Peyer's patch (tissue), 4 donors: ENCODE measurements at places on chromosomes 7 and 10.

DNA sequence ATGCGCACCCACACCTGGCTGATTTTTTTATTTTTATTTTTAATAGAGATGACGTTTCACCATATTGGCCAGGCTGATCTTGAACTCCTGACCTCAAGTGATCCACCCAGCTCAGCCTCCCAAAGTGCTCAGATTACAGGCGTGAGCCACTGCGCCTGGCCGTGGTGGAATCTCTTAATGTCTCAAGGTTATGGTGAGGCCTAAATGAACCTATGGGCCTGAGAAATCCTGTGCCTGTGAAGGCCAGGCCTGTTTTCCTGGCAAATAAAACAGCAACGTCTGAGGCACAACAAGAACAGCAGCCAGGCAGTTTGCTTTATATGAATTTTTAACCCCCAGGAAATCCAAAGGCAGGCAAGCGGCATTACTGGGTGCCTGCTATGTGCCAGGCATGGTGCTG is 297.5 kb upstream of the ZMIZ1 start:
- DNase-seq = no peak

DNA sequence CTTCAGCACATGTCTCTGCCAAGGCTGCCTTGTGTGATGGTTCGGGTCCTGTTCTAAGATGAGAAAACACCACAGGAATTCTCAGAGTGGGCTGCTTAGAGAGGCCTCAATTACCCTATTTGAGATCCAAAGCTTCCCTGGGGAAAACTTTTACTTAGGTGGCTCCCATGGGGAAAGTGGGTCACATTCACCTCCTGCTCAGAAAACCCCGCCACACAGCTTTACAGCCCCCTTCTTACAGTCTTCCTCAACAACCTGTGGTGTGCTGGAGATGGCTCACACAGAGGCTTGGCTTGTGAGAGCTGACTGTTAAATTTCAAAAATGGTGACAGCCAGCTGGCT is 36.6 kb upstream of the KCNIP2 start:
- DNase-seq = no peak

DNA sequence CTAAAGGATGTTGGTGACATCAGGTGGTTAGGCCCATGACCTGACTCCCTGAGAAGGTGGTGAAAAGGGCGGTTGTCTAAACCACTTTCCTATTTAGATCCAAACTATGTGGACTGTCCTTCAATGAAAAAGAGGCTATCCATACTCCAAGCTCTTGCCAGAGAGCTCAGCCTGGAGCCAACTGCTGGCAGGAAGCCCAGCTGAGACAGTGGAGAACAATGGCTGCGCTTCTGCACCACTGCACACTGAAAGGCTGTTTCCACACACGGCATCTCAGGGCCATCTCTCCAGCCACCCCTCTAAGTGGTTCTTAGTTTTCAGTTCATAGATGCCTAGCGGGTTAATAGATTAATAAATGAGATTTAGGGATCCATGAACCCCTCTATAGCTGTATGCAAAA is 488.8 kb upstream of the ZMIZ1 start:
- no peak for DNase-seq

DNA sequence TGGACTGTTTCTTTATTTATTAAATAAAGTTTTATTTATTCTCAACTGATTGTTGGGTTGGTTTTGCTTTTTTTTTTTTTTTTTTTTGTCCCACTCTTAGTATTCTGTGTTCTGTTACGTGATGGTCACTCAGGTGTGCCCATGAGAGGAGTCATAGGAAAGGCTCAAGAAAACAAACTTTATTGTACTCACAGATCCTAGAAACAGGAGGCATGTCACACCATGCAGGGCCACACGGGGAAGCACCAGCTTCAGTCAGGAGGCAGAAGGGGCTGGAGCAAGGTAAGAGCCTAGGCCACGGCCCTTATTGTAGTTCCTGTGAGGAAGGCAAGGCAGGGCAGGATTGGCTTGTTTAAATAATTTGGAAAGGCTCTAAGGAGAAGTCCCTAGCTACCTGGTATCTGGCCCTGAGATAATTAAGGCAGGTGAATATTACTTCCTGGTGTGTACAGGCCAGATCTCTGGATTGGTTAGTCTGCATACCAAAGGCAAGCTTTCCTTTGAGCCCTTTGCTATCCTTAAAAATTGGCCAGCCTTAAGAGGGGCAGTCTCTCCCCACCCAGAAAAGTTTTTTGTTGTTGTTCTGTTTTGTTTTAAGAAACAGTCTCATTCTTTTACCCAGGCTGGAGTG is 8.3 kb downstream of the ATOH7 start:
- DNase-seq = no peak

GRCh38 chr7:30733691-30734090 is 18.2 kb upstream of the INMT start:
- DNase-seq = no peak

DNA sequence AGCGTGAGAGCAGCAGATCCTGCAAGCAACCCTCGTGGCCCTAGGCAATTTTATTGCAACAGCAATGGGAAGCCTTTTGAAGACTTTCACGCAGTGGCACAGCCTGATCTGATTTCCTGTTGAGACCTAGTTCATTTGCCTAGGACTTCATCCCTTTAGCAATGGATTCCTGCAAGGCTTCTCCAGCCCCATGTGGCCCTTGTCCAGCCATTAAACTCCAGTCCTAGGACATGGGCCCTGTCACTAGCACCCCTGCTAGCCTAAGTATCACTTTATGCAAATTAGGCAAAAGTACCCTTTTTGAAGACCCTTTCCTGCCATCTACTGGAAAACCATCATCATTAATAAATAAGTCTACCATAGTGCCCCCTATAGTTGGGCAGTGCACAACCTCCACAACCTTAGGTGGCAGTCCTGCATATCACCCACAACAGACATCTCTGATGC is 379.4 kb downstream of the GALNT17 start:
- DNase-seq = no peak

DNA sequence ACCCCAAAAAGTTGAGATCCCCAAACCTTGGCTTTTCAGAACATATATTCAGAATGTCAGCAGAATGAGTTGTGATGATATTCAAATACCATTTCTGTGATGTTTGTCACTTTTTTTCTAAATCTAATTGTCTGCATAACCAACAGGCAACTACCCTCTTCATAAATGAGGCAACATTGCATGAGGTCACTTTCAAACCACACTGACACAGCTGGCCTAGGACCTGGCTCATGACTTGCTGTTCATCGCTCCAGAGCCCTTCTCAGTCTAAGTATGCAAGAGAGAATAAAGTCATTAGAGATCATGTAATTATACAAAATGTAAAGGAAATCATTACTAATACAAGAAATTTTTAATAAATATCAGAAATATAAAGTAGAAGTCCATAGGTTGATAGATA is 681.9 kb downstream of the GRM8 start:
- no peak for DNase-seq

DNA sequence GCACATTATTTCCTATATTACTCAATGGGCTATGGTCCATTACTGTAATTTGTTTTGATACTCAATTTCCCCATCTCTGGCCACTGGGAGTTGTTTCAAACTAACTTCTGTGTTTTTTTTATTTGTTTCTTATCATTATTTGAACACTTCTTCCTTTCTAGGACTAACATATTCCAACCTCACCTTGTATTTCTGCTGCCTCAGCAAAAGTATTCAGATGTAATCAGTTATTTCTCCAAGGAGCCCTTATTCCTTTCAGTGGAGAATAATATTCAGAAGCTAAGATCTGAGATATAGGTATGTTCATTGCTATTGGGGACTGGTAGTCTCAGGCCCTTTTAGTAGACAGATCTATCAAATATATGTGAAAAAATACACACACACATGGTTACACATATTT is 36.9 kb downstream of the TMEM168 start:
- DNase-seq = no peak

- no peak for DNase-seq
Observed at GRCh38 chr10:112631501-112632400, 184.7 kb downstream of the VTI1A start.

DNA sequence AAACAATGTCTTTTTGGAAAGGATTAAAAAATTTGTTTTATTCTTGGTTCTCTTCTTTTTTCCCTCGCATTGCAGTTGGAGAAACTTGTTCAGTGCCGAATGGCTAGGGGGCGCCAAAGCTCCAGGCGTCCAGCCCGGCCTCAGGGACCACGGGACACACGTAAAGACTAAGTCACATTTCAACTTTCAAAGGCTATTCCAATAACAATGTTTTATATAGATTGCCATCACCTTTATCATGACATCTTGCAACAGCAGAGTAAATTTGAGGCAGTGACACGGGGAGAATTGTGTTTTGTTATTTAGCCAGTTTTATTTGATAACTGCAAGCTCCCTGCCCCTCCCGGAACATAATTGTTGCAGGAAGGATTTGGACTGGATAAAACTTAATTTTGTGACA is 2.2 kb upstream of the IGFBP3 start:
- DNase-seq = peak; percentile 82

- no peak for DNase-seq
Observed at GRCh38 chr10:27746397-27747095, 927 bp upstream of the MKX start.

GRCh38 chr7:115106316-115106715 is 184.4 kb downstream of the MDFIC start:
- no peak for DNase-seq

GRCh38 chr10:17989908-17990767 is 38.4 kb downstream of the SLC39A12 start:
- DNase-seq = no peak

- DNase-seq = no peak
Observed at GRCh38 chr7:118918556-118918955, 694.1 kb downstream of the ANKRD7 start.

DNA sequence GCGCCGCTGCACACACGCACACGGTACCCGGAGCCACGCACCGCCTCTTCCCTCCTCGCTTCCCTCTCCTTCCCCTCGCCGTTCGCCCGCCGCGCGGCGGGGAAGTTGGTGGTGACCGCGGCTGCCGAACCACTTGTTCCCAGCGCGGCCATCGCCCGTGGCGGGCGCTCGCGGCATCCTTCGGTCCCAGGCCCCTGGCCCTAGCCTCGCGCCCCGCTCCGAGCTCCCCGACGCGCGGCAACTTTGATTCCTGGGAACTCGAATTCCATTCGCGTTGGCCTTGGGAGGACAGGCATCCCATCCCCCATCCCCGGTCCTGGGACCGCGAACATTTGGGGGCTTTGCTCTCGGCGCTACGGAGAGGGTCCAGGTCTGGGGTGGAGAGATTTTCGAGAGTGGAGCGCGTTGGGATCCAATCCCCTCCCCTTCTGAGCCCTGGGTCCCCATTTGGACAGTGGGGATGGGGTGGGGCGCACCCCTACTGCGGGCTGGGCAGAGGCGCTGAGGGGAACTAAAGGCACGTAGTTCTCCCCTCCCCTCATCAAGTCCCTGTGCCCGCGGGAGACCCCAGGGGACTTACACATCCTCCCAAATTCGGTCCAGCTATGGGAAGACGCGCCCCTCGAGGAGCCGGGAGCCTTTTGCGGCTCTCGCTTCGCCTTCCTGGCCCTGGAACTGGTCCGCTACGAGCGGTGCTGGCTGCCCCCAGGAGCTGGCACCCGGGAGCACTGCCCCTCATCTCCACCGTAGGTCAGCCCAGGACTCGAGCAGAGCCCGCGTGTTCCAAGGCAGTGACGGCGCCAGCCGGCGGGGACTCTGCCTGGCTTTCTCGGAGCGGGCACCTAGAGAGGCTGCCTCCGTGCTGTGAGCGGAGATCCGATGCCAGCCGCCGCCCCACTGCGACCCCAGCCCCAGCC is 834 bp downstream of the CDH23 start:
- no peak for DNase-seq

DNA sequence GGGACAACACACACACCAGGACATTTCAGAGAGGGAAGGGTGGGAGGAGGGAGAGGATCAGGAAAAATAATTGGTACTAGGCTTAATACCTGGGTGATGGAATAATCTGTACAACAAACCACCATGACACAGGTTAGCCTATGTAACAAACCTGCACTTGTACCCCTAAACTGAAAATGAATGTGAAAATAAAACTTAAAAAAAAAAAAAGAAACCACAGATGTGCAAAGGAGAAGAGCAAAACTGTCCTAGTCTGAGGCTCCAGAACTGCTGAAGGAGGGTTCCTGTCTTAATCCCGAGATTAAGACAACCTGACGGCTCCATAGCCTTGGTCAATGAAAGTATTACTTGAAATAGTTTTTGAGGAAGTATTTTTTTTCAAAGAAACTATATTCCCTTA is 423.0 kb downstream of the NEBL start:
- no peak for DNase-seq

DNA sequence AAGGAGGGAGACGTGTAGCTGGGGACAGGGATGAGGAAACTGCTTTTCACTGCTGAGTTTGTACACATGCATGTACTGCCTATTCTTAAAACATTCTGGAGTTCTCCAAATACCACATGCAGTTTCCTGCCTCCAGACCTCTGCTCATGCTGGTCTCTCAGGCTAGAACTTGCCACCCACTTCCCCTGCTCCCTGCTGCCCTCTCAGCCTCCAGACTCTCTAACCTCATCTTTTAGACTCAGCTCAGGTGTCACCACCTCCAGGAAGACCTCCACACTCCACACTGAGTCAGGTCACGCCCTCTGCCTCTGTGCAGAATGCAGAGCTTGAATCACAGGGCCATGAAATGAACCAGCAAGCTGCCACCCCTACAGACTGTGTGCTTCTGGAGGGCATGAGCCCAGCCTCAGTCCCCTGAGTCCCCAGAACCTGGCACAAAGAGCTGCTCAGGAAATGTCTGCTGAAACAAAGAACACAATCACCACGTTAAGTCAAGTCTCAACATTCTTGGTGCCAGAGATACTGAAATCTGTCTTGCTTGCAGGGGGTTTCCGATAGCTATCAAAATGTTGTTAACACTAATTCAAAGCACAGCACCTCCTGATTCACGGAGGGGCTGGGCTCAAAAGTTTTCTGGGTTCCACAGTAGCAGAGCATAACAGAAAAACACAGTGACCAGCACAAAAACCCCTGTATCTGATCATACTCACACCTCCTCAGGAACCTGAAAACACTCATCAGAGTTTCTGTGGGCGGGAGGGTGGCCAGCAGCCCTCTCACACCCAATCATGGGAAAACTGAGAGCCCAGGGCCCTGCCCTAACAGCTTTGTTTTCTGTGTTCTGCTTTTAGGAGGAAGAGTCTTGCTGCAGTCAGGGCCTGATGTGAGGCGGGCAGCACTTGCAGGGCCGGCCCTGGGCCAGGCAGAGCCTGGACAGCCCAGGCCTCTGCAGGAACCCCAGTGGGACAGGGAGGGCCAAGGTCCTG is 21.1 kb downstream of the FAM53B start:
- DNase-seq = peak; percentile 59

DNA sequence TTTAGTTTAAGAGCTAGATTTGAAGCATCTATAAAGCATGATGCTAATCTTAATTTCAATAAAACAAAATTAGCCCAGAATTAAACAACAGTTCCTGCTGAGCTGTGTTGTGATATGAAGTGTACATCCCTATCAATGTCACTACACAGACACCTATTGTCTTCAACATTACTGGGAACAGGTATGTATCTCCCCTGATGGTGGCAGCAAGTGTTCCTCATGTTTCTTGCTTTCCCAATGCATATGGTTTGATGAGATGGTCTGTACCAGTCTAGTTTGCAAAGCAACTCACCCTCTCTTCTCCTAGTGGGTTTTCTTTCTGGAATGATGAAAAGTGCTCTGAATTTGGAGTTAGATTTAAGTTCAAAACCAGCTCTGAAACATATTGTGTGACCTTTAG is 38.1 kb downstream of the TSPAN12 start:
- no peak for DNase-seq
